ENCODE measurements at places on chromosomes 1 and 21.

GRCh38 chr1:39272027-39272797, 67.7 kb downstream of the MACF1 start:
- DNase-seq, result no peak

- DNase-seq, result no peak
These were observed 133.3 kb upstream of the SYT6 start for GRCh38 chr1:114286960-114287359.

DNA sequence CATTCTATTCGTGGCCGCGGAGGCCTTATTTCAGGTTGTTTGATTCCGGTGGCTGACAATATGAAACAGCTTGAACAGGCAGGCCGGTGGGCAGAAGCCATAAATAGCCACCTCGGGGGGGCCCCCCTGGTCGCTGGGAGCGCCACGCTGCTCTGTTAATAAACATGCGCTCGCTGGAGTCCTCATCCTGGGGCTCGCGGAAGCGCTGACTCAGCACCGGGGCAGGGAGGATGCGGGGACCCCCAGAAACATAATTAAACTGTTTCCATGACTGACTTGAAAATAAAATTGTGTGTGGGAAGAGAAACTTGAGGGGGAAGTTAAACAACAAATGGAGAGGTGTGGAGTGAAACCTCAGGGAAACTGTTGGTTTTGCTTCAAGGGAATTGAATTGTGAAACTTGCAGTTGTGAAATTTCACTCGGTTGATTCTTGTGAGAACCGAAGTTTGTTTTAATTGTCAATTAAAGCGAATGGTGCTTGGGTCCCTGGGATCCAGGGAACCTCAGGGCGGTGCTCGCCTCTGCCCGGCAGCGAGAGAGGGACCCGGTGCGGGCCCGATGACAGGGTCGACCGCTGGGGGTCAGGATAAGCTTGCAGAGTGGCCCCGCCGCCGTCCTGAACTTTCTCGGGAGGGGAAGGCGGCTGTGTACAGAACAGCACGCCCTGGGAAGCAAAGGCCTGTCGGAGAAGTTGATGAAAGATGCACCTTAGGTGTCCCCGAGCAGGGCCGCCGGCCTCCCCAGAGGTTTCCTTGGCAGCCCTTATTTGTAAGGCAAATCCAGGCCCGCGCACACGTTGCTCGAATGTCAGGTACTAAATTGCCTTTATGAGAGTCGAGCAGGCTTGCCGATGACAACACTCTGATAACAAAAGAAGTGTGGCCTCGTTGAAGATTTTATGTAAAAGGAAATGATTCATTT, 176.9 kb upstream of the LMO4 start:
- no peak for DNase-seq

- DNase-seq, result no peak
These were observed 167.0 kb downstream of the FAM78B start for GRCh38 chr1:165999826-166000225.

- DNase-seq, result no peak
These were observed 53.9 kb downstream of the OBSCN start for GRCh38 chr1:228261706-228262105.

DNA sequence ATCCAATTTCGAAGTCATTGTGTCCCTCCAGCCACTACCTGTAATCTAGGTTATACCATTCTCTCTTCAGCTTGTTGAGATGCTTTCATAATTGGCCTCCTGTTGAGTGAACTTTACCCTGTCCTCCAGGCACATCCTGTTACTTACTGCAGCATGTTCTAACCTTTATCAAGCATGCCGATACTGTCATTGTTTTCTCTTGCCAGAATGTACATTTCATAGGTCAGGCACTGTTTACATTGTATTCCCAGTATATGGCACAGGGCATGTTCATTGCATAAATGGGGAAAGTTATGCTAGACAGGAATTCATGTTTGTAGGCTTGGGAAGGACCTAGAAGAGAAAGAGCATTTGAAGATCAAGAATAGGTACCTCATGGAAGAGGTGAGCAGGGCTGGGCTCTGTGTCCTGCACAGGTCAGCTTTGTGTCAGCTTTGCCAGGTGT, 10.2 kb downstream of the CXADR start:
- no peak for DNase-seq

- DNase-seq, result peak; percentile 99
These were observed 18.5 kb downstream of the CLCA1 start for GRCh38 chr1:86487131-86487810.

DNA sequence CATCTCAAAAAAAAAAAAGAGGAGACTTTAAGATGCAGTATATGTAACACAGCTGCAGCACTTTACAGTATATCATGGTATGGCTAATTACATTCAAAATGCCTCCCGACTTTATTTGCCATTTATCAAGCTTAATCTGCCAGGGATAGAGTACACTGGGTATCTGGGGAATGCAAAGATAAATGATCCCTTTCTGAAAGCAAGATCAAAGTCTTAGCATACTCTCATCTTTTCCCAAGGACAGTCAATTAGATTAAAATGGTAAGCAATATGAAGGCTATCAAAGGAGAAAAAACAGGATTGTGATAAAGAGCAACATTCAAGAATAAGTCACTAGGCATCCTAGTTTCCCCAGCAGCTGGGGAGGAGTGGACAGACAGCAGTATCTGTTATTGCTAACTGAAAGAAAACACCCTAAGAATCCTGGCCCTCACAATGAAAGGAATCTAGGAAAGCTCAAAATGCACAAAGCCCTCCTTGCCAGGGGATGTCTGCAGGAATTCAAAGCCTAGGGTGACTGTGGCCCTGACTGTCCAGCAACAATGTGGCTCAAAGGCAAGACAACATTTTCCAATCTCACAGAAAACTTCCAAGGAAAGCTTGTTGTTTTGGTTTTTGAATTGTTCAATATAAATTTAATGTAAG, 56.7 kb upstream of the RAP1GAP start:
- no peak for DNase-seq

DNA sequence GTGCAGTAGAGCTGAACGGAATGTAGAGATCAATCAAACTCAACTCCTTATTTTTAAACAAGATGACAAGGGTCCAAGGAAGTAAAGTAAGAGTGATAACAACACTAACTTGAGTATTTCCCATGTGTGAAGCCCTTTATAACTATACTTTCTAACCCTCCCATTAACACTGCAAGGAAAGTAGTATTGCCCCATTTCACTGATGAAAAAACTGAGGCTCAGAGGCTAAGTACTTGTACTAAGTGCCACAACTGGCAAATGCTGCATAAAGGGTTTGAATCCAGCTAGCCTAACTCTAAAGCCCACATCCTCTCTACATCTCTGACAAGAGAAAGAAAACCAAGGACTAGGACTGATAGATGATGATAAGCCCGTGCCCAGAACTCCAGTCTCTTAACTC, 8.2 kb upstream of the GJA5 start:
- DNase-seq, result no peak

DNA sequence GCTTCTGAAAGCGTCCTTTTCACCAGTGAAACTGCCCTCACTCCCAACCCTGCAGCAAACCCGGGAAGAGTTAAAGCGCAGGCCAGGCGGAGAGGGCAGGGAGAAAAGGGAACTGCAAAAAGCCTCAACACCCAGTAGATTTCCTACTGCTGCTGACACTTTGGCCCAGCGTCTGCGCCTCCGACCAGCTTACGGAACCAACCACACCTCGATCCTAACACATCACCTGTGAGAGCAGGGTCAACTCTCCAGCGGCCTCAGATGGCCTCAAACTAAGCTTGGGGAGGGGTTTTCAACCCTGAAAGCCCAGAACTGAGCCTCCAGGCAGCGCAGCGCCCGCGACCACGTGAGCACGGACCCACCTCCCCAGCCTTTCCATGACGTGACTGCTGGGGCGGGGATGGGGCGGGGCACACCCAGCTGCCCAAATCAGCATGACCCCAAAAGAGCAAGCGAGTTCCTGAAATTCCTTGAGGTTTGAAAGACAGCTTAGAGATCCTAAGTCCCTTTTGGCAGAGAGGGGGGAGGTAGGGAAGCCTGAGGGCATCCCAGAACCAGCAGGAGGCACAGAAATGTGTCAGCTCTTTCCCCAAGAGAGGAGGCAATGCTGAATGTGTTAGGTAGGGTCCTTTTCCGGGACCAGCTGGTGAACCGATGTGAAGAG, 59.1 kb downstream of the ITPKB start:
- DNase-seq, result no peak

- DNase-seq, result no peak
These were observed 72.4 kb downstream of the ZNF281 start for GRCh38 chr1:200337410-200337809.

- no peak for DNase-seq
These were observed 71.1 kb downstream of the ZSWIM5 start for GRCh38 chr1:45135316-45135715.

- DNase-seq, result no peak
These were observed 171.9 kb upstream of the BEND5 start for GRCh38 chr1:48948562-48948961.

- no peak for DNase-seq
These were observed 158.8 kb upstream of the DUSP10 start for GRCh38 chr1:221900678-221901077.

- DNase-seq, result no peak
These were observed 50.5 kb upstream of the MTF2 start for GRCh38 chr1:93028542-93028941.

DNA sequence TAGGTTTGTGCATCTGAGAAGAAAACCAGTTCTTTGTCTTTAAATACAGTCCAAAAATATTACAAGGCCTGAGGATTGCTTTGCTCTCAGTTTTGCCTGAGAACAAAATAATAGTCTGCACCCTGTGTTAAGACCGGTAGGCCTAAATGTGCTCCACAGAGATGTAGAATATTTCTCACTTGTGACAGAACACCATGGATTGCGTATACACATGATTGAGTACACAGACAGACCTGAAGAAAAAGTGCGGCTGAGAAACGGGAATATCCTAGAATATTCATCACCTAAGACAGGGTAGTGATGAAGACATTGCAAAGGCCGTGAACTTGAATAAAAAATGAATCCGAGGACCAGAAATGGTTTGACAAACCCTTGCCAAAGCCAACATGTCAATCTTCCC, 155.4 kb downstream of the BRINP3 start:
- no peak for DNase-seq

GRCh38 chr1:64540265-64540791, 70.4 kb downstream of the CACHD1 start:
- no peak for DNase-seq

- DNase-seq, result no peak
These were observed 19.0 kb upstream of the SUMO3 start for GRCh38 chr21:44836666-44837471.

DNA sequence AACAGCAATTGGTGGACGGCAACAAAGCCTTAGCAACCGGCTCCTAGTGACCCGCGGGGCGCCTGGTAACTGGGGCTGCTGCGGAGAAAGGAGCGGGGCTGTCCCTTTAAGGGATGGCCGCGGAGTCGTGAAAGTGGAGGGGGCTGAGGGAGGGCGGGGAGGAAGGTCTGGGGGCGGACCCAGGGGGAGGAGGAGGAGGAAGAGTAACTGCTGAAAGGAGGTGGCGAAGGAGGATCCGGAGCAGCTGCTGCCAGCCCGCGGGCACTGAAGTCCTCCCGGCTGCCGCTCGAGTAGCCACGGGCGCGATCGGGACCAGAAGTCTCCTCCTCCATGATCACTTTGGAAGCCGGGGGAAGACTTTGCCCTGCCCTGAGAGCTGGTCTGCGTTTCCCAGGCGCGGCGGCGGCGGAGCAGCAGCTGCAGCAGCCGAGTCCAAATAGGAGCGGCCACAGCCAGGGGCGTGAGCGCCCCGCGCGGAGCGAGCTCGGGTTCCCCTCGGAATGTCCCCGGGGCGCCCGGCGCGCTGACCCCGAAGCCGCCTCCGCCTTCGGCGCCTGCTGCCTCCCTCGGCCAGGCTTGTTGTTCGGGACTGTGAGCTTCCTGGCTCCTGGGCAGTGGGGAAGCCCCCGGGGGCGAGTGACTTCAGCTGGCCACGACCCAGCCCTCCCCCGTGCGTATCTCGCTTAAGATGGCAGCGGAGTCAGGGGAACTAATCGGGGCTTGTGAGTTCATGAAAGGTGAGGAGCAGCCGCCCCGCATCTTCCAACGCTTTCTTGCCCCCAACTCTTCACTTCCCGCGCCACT, at the start of gene CDC14A:
Gene CDC14A, plus strand, starts transcription at position 240 of the 804 bp plus-strand sequence. Its CDS starts 449 bp downstream, at position 689.
- DNase-seq, result peak; percentile 78

DNA sequence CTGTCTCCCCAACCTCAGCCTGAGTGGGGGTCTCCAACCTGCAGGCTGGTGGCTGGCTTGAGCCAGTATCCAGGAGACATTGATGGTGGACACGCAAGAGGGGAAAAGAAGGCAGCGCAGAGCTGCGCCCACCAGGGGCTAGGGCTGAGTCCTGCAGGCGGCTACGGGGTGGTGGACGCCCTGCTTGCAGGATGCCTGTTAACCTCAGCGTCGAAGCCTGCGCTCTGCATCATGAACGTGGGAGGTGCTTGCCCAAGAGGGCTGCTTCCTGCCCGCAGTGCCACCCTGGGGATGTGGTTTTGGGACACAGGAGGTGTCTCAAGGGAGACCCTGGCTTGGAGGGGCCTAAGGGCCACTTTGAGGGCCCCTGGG, 11.6 kb downstream of the CFAP410 start:
- DNase-seq, result no peak

DNA sequence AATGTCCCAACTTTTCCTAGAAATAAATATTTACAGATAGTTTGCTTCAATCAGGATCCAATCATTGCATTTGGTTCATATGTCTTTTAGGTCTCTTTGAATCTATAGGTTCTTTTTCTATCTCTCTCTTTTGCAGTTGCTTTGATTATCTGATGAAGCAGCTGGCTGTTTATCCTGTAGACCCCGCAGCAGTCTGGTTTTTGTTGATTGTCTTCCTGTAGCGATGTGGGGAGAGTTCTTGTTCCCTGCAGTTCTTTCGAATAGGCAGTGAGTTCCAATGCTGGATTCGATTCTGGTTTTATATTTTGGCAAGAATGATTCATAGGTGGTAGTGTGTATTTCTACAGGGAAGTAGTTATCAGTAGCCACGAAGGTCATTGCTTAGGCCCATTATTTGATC, 7.4 kb upstream of the MIXL1 start:
- DNase-seq, result no peak

GRCh38 chr1:88731475-88732269, 47.6 kb downstream of the PKN2 start:
- peak; percentile 95 for DNase-seq

DNA sequence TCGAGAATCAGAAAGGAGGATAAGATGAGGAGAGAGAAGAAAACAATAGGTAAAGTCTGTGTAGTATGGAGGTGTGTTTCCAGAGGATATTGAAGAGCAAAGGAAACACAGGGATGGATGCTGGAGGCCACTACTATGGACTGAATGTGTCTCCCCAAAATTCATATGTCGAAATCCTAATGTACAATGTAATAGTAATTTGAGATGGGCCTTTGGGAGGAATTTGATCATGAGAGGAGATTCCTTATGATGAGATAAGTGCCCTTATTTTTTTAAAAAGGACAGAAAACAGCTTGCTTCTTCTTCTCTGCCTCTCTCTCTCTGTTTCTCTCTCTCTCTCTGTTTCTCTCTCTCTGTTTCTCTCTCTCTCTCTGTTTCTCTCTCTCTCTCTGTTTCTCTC, 602.2 kb upstream of the ADAMTS5 start:
- no peak for DNase-seq

- no peak for DNase-seq
These were observed 5.1 kb upstream of the PTPRC start for GRCh38 chr1:198633675-198634121.

- no peak for DNase-seq
These were observed 191.4 kb downstream of the AMY1C start for GRCh38 chr1:103941086-103941485.
